ENCODE measurements at places on chromosomes 5 and 9. TPM values are rescaled to one million over a fixed set of nuclear protein-coding genes. Genes with fewer than 3 reads are reported as not detected.

Gene TCF7
- total RNA-seq, result 283 TPM

Gene C5orf58
- not detected for total RNA-seq

- DNase-seq, result no peak
These were observed 53.1 kb downstream of the PDCD1LG2 start for GRCh38 chr9:5563417-5563815.

DNA sequence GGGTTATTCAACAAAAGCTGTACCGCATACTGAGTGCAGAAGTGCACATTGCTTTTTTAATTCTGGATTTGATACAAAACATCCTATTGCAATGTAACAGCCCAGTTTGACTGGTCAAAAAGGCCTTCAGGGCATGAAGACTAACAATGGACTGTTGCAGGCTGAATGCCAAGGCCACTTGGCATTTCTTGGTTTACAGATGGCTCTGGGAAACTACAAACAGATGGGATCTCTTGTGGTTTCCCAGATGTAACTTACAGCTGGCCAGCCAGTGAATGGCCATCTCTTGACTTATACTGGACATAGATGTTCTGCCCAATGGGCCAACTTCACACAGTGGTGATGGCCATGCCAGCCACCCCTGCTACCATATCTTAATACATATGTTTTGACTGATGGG is 36.8 kb downstream of the UGT3A2 start:
- no peak for DNase-seq

GRCh38 chr9:5644501-5644900 is 15.6 kb downstream of the RIC1 start:
- DNase-seq, result no peak

- no peak for DNase-seq
These were observed 78.1 kb downstream of the MACROH2A1 start for GRCh38 chr5:135320718-135321484.

- no peak for DNase-seq
These were observed 24.2 kb upstream of the NREP start for GRCh38 chr5:111781200-111781599.

Gene HSD17B3
- total RNA-seq, result 0.69 TPM
